SK-N-SH (cell line): ENCODE measurements at places on chromosomes 2 and 18. TPM values are rescaled to one million over a fixed set of nuclear protein-coding genes. Genes with fewer than 3 reads are reported as not detected.
A peak's percentile ranks its signal among the peaks of the same experiment; 100 is the strongest.

- DNase-seq = no peak
Measured at GRCh38 chr2:112625474-112626114, 20.1 kb upstream of the SLC20A1 start.

ARHGAP25 gene
- polyA plus RNA-seq = not detected in 2 replicates

NTSR2 gene
- polyA plus RNA-seq = not detected in 2 replicates

EVA1A gene
- polyA plus RNA-seq = 79.0 and 93.0 TPM in 2 replicates

MGAT4A gene
- 0.05 and 0.07 TPM in 2 replicates for polyA plus RNA-seq

DNA sequence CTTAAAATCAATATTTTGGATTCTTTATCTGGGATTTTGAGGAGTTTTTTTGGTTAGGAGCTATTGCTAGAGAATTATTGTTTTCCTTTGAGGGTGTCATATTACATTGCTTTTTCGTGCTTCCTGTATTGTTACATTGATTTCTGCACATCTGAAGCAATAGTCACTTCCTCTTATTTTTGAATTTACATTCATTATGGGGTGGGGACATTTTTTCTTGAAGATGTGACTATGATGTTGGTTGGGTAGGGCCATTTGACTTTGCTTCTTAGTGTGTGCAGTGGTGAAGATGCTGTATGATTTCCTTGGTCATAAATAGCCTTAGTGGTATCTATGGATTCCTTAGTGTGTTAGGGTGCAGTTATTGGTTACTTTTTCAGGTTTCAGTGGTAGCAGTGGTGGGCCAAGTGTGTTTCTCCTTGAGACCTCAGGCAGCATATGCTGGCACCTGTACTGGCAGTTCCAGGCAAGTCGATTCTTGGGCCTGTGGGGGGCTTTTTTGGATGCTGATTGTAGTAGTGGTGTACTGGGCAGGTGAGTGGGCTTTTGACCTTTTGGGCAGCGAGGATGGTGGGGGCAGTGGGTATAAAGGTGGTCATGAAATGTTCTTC is 61.8 kb downstream of the ARHGAP25 start:
- no peak for DNase-seq

- DNase-seq = peak; percentile 53
Measured at GRCh38 chr18:76475450-76476194, 19.4 kb downstream of the ZNF516 start.

DNA sequence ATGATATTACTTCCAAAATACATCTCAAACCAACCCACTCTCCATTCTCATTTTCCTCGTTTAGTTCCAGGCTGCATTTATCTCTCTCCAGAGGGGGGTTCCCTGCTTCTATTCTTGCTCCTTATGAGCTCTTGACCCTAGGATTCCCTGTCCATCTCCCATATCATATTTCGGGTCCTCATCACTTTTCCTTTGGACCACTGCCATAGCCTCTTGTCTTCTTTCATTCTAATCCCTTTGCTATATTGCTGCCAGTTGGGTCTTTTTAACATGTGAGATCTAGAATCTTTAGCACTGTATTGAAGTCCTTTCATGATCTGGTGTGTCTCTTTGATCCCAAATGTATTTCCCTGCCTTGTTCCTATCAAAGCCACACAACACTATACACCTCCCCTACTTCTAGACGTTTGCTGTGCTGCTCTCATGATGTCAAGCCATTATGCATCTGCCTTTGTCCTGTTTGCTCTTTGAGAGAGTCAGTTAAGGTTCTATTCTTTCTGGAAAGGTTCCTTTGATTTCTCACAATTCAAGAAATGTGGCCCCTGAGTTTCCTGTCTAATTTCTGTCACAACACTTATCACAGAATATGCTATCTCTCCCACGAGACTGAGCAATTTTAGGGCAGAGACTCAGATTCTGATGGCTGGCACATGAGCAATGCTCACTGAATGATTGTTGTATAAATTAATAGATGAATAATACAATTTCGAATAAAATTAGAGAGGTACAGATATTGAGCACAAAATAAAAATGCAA is 43.2 kb upstream of the SESTD1 start:
- DNase-seq = no peak

PRSS56 gene
- not detected in 2 replicates for polyA plus RNA-seq

DNA sequence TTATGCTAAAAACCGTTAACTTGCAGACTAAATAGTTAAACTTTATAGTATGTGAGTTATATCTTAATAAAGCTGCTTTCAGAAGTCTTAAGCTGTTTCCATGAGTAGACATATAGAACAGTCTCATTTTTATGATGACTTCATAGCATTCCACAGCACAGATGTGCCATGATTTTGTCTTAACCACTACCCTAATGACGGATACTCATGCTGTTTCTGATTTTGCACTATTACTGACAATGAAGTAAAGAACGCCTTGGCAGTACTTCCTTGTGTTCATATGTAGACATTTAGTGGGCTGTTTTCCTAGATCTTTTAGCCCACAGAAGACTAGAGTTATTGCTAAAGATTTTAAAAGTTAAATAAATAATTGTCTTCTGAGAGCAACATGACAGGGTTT is 175.6 kb upstream of the RAB6C start:
- no peak for DNase-seq

- DNase-seq = peak; percentile 12
Measured at GRCh38 chr2:201698588-201699226, at the start of gene MPP4. TSS of gene MPP4 (minus strand) at chr2:201698644. CDS start at chr2:201693954, 4,690 bp downstream.

RND3 gene
- polyA plus RNA-seq = 49.7 and 56.7 TPM in 2 replicates

GRCh38 chr2:108542071-108542470 is 7.8 kb downstream of the LIMS1 start:
- no peak for DNase-seq
